ENCODE measurements at places on chromosomes 3 and 15.

- no peak for DNase-seq
Observed at GRCh38 chr15:97623091-97623661, 337.3 kb upstream of the ARRDC4 start.

DNA sequence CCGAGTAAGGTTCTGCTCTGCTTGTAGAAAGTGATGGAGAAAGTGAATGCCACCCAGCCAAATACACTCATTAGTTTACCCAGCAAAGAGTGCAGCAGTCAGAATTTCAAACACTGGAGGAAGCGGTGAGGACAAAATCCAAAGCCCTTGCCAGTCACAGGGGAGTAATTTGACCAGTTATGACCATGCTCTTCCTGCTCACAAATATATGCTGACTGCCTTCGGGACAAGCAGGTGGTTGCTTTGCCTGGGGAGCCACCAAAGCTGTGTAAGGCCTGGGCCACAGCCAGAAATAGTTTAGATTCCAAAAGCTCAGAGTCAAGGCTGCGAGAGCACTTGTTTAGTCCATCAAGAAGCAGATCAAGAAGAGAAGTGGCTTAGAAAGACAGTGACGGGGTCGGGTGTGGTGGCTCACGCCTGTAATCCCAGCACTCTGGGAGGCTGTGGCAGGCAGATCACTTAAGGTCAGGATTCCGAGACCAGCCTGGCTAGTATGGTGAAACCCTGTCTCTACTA, 51.0 kb upstream of the ATP13A3 start:
- DNase-seq: no peak

DNA sequence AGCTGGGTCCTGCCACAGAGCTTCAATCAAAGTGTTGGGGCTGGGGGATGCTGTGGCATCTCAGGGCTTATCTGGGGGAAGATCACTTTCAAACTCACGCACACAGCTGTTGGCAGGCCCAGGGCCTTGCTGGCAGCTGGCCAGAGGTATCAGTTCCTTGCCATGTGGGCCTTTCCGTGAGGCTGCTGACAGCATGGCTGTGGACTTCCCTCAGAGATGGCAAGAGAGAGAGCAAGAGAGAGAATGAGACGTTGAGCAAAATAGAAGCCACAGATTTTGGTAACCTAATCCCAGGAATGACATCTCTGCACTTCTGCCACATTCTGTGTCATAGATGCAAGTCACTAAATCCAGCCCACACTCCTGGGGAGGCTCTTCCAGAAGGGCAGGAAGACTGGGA, 91.0 kb downstream of the TPRG1 start:
- DNase-seq: no peak

GRCh38 chr3:107307205-107307604, 70.0 kb upstream of the CCDC54 start:
- no peak for DNase-seq

DNA sequence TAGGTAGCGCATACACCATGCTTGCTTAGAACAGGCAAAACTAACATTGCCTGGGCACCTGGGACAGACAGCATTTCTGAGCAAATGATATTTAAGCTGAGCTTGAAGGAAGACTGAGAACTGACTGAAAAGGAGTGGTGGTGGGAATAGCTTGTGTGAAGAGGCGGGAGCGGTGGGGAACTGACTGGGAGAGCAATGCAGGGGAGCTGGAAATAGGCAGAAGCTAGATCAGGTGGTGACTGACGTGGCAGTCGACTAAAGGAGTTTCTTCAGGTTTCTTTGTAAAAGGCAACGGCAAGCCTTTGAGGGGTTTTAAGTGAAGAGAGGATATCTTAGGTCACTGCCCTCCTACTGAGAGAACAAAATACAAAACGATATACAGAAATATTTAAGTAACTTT, 61.8 kb downstream of the NEO1 start:
- no peak for DNase-seq

GRCh38 chr3:155426524-155427230, 133.2 kb upstream of the STRIT1 start:
- no peak for DNase-seq

- no peak for DNase-seq
Observed at GRCh38 chr3:21752749-21753347, 1.8 kb upstream of the ZNF385D start.

- no peak for DNase-seq
Observed at GRCh38 chr15:70802629-70803028, 39.3 kb upstream of the UACA start.

DNA sequence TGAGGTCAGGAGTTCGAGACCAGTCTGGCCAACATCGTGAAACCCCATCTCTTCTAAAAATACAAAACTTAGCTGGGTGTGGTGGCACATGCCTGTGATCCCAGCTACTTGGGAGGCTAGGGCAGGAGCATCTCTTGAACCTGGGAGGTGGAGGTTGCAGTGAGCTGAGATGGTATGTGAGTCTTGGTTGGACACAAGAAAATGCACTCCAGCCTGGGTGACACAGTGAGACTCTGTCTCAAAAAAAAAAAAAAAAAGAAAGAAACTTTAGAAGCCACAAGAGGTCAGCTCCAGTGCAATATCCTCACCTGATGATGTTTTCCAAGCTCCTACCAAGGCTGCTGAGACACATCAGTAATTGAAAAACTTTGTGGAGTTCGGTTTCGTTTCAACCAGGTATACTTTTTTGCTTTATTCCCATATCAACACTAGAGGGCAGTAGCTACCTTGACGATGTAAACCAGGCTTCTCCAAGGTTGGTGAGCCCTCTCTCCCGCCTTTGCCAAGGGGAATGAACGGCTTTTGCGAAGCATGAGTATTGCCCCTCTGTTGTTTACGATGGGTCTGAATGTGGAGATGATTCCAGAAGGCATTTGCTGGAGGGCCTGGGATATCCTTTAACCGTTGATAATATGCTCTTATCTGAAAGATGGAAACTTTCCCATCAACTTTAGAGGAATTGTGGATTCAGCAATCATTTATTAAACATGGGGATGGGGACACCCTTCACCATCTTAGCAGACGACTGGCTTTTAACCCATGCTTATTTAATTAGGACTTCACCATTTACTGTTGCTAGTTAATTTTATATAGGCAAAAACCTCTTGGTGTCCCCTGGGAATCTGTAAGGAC, 202.8 kb downstream of the SV2B start:
- no peak for DNase-seq

- no peak for DNase-seq
Observed at GRCh38 chr3:129824926-129825541, 68.5 kb downstream of the TMCC1 start.

DNA sequence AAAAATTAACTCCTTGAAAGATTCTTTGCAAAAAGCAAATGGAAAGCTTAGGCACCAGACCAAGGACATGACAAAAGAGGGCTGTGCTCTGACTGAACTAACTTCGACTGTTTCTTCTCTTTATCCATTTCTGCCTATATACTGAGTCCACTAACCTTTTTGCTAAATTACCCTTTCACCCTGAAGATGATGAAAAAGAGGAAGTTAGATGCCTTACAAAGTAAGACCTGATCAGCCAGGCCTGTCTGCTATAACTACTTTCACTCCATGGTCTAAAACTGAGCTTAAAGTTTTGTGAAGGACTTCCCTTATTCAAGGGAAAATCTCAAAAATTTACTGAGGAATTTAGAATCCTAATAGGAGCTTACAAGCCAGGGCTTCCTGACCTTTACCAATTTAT, 6.2 kb upstream of the IGSF10 start:
- no peak for DNase-seq

DNA sequence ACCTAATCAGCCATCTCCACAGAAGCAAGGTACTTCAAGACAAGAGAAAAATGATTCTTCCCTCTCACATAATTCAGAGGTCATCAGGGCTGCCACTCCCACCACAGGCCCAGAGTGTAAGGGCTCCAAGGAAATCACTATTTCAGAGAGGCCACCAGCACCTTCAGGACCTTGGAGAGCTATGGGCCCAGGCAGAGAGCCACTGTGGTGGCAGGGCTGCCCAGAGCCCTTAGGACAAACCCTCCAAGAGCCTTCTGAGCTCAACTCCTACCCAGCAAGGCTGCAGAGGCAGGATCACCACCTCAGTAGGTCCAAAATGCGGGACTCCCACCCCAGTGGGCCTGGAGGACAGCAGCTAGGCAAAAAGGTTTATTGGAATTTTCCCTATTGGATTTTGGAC, 17.9 kb upstream of the FAN1 start:
- DNase-seq: no peak

- no peak for DNase-seq
Observed at GRCh38 chr15:62431008-62431797, 266.1 kb upstream of the C2CD4B start.

- DNase-seq: no peak
Observed at GRCh38 chr15:84834969-84835368, 17.8 kb downstream of the ALPK3 start.

- DNase-seq: no peak
Observed at GRCh38 chr3:125191730-125192129, 20.8 kb downstream of the SLC12A8 start.

- DNase-seq: no peak
Observed at GRCh38 chr3:882533-882932, 210.3 kb upstream of the CNTN6 start.

DNA sequence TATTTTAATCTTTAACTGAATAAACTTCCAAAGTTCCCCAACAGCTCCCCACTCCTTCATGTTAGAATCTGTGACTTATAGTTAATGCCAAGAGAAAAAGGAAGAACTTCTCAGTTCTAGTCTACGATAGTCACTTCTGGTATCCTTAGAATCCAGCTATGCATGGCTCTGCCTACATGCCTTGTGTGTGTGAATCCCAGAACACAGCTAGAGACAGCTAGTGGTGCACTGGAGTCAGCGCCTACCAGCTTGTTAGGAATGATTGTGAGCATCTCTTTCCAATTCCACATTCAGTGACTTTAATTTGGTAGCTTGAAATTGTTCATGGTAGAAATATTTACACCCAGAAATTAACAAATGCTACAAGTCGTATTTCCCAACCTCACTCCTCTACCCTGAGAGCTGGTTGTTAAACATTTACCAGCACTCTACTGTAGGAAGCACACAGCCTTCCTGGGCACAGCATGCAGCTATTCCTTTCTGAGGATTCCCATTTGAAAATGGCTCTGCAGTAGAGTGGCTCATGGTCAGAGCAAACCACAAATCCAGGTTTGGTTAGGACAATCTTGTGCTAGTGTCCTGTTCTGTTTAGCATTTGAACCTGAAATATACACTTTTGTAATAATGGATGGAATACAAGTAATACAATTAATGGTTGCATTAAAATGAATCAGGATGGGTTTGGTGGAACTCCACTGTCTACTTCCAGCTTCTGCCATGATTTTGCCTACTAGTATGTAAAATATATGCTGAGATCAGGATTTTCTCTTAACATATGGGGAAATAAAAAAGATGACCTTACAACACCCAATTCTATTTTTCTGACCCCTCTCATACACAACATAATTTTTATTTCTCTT, 371.0 kb upstream of the GBE1 start:
- no peak for DNase-seq

GRCh38 chr15:79494384-79494909, 62.3 kb downstream of the MINAR1 start:
- no peak for DNase-seq

GRCh38 chr3:168138421-168138820, 42.7 kb upstream of the GOLIM4 start:
- no peak for DNase-seq

GRCh38 chr3:114418107-114418506, 124.3 kb downstream of the TIGIT start:
- no peak for DNase-seq

DNA sequence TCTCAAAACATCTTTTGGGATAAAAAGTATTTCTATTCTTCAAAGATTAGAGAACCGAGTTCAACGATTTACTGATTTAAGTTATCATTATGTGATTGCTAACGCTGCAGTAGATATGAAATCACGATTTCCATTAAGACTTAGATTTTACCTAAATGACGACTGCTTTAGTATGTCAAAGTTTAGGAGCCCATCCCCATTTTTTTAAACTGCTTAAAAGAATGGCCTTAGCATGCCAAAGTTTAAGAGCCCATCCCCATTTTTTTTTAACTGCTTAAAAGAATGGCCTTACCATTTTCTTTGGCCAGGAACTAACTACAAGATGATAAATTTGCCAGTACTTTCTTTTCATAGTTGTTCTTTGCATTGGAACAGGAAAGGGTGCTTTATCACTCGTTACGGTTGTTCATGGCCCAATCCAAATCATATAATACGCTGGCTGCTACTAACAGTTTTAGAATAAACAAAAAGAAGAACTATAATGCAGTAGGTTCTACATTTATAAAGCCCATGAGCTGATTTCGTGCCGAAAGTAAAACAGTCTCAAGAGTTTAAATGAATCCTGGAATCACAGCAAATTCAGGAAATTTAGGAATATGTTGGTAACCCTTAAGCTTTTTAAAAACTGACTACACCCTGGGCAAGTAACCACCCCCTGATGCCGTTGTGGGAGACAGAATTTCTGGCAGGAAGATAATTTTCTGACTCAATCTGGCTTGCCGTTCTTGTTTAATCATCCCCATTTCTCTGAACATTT, 869 bp upstream of the TSC22D2 start:
- no peak for DNase-seq

DNA sequence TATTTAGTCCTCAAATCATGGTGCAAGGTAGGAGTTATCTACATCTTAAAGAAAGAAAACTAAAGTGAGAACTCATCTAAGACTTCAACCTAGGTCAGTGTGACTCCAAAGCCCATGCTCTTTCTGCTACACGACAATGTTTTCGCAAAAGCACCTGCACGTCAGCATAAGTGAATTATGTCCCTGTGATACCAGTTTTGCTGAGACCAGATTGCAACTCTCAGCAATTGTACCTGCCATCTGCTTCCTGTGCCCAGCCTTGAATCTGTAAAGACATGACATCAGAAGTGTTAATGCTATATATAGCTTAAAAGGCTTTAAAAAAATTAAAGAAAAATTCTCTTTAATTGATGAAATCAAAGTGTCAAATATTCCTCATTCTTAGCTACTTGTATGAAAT, 43.4 kb downstream of the RETNLB start:
- no peak for DNase-seq

DNA sequence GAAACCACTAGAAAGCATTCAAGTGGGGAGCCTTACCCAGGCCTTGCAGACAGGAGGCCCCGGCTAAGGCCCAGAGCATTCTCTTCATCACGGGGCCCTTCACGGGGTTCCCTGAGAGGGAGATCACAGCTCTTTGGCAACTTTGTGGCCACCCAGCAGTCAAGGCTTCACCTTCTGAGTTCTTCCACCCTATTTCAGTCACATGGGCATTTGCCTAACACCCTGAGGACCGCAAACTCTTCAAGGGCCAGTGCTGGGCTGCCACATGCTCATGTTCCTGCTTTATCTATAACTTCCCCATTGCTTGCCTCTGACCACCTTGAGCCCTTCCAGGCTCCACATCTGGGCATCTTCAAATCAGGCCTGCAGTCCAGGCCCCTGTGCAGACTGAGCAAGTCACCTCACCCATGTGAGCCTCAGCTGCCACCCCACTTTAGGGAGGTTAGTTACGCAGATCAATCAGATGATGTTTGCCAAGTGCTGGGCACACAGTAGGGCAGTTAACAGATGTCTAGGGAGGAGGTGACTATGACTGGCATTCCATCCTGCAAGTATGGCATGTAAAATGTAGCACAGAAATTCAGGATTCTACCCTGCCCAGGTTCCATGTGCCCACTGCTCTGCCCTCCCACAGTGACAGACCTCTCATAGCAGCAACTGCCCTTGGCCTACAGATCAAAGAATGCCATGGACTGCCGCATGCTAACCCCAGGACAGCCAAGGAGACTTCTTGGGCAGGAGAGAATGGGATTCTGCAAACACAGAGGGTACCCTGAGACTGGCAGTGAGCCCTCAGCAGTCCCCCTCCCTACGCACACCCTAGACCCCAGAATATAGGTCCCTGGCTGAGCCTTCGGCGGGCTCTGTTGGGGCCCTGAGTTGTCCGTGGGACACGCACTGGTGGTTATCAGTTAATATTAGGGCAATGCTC, 37.6 kb upstream of the ZNF710 start:
- DNase-seq: no peak
